ENCODE measurements at places on chromosomes 4 and X.

GRCh38 chrX:33178218-33178617 is 33.1 kb downstream of the DMD start:
- DNase-seq: no peak

DNA sequence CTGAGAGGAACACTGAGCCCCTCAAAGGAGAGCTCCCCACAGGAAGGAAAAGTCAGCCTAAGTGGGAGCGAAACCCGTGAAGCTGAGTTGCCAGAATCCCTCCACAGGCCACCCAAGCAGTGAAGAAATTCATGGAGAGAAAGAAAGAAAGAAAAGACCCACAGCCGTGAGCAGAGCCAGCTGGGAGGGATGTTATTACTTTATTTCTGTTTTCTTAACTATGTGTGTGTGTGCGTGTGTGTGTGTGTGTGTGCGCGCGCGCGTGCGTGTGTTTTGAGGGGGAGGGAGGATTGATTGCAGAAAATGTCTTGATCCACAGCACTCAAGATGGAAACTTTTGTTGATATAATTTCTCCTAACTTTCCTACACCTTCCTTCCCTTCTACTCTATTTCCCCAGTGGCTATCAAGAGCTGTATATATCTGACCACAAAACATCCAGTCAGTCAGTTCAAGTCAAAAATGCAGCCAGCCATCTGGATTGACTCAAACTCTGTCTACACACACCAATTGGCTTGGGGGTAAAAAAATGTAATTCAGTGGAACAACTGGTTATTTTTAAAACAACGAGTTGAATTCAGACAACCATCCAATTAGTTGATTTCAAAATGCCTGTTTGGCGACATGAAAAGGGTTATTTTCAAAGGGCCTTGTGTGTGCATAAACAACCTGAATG is 13.8 kb upstream of the GPC3 start:
- no peak for DNase-seq

GRCh38 chrX:133574716-133575115 is 159.4 kb upstream of the GPC4 start:
- DNase-seq: no peak

- DNase-seq: no peak
Observed at GRCh38 chrX:136665258-136665900, 17.4 kb downstream of the CD40LG start.

- no peak for DNase-seq
Observed at GRCh38 chr4:169119536-169119935, 109.5 kb upstream of the CBR4 start.

DNA sequence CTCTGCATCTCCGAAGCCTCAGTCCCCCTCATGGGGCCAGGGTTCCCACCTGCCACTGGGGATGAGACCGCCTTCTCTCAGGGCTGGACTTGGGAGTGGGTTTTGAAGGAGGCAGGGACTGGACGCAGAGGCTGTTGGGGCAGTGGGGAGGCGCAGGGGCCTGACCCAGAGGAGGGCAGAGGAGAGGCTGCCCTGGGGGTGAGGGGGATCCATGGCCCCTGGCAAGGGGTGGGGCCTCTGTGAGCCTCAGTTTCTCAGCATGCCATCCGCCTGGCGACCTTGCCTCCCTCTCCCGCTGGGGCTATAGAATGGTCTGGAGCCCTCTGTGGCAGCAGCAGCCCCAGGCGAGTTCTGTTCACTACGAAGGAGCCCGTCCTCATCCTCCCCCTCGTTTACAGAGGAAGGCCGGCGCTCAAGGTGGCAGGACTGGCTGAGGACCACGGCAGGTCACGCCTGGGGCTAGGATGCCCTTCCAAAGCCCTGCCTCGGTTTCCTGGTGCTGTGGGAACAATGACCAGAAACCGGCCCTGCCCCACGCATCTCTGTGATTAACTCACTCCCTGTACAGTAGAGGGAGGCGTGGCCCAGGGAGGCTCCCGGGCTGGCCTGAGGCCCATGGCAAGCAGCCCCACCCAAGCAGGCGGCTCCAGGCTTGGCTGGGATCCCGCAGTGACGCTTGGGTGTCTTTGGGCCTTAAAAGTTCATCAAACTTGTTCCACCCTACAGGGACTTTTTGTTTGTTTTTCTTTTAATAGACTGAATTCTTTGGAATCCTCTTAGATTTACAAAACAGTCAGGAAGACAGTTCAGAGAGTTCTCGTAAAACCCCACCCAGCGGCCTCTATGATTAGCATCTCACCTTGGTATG is 16.0 kb upstream of the SH3TC1 start:
- DNase-seq: no peak

GRCh38 chr4:146847345-146847744 is 98.3 kb downstream of the TTC29 start:
- no peak for DNase-seq

GRCh38 chr4:85024671-85025070 is 58.2 kb upstream of the WDFY3 start:
- DNase-seq: no peak

DNA sequence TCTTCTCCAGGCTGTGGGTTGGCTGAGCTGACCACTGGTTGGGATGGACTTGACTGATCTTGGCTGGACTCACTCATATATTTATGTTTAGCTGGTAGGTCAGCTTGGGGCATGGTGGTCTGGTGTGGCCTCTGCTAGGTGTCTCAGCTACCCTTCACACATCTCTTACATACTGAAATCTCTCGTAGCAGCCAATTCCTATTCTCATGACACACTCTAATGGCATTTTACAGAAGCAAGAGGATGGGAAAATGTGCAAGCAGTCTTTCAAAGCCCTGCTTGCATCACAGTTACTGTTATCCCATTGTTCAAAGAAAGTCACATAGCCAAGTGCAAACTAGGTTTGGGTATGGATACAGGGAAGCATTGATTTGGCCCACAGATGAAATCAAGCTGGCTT is 55.5 kb upstream of the PCDH18 start:
- no peak for DNase-seq

- DNase-seq: peak; percentile 44
Observed at GRCh38 chrX:154734061-154734781, 16.7 kb downstream of the GAB3 start.

DNA sequence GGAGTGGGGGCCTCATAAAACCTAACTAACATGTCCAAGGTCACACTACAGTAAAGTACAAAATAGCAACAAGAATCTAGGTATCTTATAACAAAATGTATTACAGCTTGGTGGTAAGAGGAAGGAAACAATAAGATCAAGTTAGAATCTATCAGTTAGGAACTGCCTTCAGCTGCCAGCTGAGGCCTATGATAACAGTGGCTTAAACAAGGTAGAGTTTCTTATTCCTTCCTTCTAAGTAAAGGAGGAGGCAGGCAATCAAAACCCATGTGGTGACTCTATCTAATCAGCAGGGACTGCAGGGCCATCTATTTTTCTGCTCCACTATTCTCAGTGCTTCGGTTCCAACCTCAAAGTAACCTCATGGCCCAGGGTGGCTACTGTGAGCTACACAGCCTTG is 10.9 kb downstream of the SH3D19 start:
- DNase-seq: no peak

- no peak for DNase-seq
Observed at GRCh38 chr4:158819942-158820786, 51.3 kb downstream of the FNIP2 start.

GRCh38 chr4:825063-825970 is 612 bp downstream of the CPLX1 start:
- no peak for DNase-seq

DNA sequence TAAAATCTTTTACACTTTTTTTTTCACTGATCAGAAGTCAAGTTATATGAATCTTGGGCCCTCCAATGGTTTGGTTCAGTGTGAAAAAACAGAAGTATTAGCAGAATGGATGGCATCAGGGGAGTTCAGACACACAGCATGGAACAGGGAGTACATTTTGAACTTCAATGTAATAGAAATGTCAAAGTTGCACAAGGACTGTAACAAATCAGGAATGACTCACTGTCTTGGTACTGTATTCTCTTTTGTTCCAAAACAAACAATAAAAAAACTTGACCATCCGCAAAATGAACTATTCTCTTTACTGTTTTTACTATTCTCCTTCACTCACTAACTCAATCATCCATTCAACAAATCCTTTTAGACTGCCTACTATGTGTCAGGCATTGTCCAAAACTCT is 401.0 kb downstream of the FSTL5 start:
- DNase-seq: no peak

- no peak for DNase-seq
Observed at GRCh38 chrX:31580726-31581125, 508.9 kb upstream of the FTHL17 start.

DNA sequence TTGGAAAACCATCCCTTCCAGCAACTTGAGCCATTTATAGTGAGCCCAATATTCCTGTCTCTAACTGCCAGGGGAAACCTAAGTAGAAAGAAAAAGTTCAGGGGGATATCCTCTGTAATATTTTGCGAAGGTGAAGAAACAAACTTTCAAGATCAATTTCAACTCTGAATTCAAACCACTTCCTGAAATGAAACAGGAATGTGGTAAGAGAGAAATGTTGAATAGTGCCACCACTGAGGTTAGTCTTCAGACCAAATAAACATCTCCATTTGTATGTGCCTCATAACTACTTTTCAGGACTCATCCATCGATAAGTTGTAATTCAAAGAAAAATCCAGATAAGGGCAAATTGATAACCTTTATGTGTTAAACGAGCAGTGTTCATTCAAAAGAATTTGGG is 128.7 kb downstream of the GABRB1 start:
- no peak for DNase-seq

DNA sequence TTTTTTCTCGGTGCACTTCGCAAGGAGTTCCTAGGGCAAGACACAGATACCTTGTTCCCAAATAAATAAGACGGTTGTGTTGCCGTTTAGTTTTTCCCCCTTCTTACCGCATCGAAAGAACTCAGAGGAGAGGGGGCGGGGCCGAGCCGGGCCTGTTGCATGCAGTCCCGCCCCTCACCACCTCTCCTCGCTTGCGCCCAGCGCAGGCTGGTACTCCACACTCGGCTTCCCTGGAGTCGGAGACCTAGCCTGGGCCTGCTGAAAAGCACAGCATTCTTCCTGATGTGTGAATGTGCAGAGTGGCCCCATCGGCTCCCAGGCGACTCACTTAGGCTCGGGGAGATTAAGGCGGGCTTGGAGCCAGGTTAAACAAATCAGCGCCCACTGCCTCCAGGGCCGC is 26.1 kb upstream of the VMA21 start:
- no peak for DNase-seq

DNA sequence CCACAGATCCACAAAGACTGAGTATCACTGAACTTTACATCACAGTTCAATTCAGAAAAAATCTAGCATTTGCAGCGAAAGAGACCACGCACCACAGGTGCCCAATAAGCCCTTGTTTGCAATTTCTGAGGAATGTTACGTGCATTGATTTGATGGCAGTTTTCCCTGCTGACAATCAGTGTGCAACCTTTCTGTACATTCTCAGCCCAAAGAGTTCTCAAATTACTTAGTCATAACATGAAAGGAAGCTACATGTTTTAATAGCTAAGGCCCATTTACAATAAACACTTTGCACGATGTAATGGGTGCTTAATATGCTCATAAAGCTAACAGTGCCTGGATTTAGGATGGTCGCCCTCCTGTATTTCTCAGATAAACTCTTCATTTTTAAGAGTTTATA is 47.9 kb downstream of the PTCHD1 start:
- DNase-seq: no peak

DNA sequence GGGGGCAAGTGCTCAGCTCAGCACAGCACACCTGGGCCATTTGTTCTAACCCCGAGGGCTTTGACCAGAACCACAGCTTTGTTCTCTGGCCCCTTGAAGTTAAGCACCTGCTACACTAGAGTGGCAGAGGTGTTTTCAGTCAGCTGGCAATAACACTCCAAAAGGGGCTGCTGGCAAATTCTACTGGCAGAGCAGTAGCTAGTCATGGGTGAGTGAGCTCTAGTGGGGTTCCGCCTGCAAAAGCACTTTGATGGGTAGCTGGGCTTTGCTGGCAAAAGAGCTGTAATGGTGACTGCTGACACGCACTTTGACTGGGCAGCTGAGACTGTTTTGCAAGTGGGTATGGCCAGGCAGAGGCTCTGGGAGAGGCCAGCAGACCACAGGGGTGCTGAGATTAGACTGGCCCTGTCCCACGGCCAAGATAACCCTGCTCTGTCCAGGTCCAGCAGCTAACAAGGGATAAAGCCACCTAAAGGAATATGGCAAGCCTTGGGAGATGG is 65.2 kb upstream of the TENT5D start:
- DNase-seq: no peak

GRCh38 chr4:27861802-27862201 is 1001.2 kb downstream of the STIM2 start:
- DNase-seq: no peak

DNA sequence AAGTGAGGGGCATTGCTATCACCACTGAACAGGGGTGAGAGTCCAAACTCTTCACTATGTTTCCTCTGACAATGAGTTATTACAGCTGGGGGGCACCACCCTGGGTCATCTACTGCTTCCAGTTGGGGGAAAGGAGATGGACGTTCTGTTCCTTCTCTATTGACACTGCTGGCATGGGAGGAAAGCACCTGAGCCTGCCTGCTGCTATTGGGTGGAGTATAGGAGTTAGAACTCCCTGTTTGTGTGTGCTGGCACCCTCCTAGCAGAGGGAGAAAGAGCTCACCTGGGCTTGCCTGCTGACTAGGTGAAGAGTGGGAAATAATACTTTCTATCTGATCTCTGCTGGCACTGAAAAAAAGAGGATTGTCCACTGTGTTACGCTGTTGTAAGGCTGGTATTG is 163.8 kb downstream of the MSN start:
- no peak for DNase-seq

DNA sequence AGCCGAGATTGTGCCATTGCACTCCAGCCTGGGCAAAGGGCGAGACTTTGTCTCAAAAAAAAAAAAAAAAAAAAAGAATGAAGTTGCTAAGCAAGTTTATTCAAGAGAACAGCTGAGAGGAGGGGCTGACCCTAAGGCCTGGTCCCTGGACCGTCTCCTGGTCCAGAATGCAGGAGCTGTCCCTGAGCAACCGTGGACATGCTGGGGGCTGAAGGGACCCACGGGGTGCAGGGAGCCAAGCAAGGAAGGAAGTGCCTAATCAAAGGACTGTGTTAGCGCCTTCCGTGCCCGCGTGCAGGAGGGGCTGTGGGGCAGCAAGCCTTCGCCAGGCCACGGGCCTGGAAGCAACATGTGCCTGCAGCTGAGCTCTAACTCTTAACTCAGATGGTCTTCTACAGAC is 39.1 kb upstream of the CDKN2AIP start:
- DNase-seq: no peak

GRCh38 chrX:38799995-38800580 is 1.2 kb upstream of the MID1IP1 start:
- DNase-seq: no peak

DNA sequence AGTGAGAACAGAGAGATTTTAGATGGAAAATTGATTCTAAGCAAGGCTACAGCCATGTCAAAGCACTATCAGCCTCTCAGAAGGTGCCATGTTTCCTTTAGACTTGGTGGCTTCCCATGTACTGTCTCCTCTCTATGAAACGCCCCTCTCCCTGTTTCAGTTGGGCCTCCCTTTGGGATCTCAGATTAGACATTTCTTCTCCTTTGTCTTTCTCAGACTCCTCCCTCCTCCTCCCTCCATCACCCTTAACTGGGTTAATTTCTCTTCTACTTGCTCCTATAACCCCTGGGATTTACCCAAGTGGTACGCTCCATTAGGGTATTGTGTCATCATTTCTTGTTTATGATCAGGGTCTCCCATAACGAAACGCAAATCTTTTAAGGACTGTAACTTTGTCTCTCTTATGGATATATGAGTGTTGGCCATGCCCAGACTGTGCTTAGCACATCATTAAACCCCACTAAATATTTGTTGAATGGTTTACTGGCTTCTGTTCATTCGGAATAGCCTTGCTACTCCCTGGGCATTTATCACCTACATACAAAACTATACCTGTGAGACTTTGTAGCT is 106.8 kb downstream of the FAM9B start:
- no peak for DNase-seq

- DNase-seq: no peak
Observed at GRCh38 chr4:144410230-144410783, 235.6 kb upstream of the HHIP start.

- no peak for DNase-seq
Observed at GRCh38 chrX:261167-261918, 19.8 kb upstream of the PLCXD1 start.
